H1 (cell line): ENCODE measurements at places on chromosomes 2 and 18.
A peak's percentile ranks its signal among the peaks of the same experiment; 100 is the strongest.

DNA sequence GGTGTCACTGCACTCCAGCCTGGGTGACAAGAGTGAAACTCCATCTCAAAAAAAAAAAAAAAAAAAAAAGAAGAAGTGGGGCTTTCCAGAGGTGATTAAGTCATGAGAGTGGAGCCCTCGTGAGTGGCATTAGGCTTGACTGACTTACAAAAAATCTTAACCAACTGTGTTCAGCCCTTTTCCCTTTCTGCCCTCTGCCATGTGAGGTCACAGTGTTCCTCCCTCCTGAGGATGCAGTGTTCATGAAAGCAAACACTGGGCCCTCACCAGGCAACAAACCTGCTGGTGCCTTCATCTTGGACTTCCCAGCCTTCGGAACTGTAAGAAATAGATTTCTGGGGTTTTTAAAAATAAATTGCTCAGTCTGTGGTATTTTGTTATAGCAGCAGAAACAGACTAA, 37.0 kb upstream of the METTL21A start:
- DNase-seq, result no peak
- no peaks in the 10 kb centered on the region for H3K36me3 ChIP-seq
- no peak overlapping the region for H3K27ac ChIP-seq
- H3K4me1 ChIP-seq, result no peaks in the 10 kb centered on the region

DNA sequence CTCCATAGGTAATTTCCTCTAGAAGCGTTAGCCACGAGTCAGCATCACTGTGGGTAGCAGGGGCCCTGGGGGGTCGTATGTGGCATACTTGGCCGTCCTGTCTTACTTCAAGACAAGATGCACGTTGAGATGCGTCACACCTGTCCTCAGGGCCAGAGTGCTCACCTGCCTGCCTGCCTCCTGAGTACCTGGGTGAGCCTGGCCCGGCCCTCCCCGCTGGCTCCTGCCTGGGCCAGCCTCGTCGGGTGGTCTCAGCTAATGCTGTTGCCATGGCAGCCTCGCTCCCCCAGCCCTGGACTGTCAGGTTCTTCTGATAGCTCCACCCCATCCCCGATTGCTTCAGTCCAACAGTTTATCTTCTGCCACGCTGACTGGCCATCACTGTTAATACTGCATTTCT, 232.4 kb downstream of the GBX2 start:
- H3K36me3 ChIP-seq, result no peaks in the 10 kb centered on the region
- H3K27ac ChIP-seq, result no peak overlapping the region
- H3K4me3 ChIP-seq, result no peak overlapping the region
- no peaks in the 10 kb centered on the region for H3K27me3 ChIP-seq
- H3K4me1 ChIP-seq, result no peaks in the 10 kb centered on the region

DNA sequence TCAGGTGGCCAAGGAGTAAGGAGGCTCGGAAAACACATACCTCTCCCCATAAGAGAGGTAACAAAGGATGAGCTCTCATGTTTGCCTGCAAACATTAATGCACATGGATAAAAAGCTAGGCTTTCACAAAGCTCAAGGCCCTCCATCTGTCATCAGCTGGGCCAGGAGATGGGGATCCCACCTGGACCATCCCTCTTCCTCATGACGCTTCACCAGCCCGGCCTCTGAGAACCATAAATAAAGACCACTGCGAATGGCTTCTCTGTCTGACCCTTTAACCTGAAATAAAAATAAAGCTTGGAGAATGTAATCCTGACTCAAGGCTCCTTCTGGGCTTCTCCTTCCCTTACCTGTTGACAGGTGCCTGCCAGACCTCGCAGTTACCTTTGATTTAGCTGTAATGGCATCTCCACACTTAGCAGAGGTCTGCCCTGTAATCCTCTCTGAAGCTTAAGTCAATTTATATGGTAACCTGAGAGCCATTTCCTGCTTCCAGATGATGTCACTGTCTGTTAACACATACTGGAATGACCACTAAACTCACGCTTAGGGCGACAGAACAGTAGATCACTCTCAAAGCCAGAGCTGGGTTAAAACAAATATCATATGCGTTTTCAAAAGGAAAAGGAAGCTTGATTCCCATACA, 29.3 kb upstream of the FOXI3 start:
- H3K27me3 ChIP-seq, result no peaks in the 10 kb centered on the region
- no peak for DNase-seq
- no peaks in the 10 kb centered on the region for H3K36me3 ChIP-seq
- peaks cover 7% of the 10 kb centered on the region for H3K4me1 ChIP-seq
- H3K27ac ChIP-seq, result no peak overlapping the region

- H3K27me3 ChIP-seq, result no peaks in the 10 kb centered on the region
- DNase-seq, result no peak
- H3K4me1 ChIP-seq, result peaks cover 4% of the 10 kb centered on the region
- no peak overlapping the region; the same call in 1 of the 2 replicates for H3K27ac ChIP-seq
- H3K36me3 ChIP-seq, result no peaks in the 10 kb centered on the region; the same call in 1 of the 2 replicates
These were observed 16.3 kb downstream of the FOSL2 start for GRCh38 chr2:28408764-28409599.

GRCh38 chr2:108591163-108591562, 56.9 kb downstream of the LIMS1 start:
- H3K4me1 ChIP-seq, result peaks cover 6% of the 10 kb centered on the region

GRCh38 chr2:220981926-220982325, 590.2 kb downstream of the EPHA4 start:
- H3K4me1 ChIP-seq, result no peaks in the 10 kb centered on the region
- no peaks in the 10 kb centered on the region for H3K36me3 ChIP-seq
- DNase-seq, result no peak
- H3K27me3 ChIP-seq, result no peaks in the 10 kb centered on the region
- H3K4me3 ChIP-seq, result no peak overlapping the region
- H3K27ac ChIP-seq, result no peak overlapping the region

GRCh38 chr2:199488772-199489400, 31.1 kb upstream of the SATB2 start:
- no peak overlapping the region for H3K27ac ChIP-seq
- DNase-seq, result peak; percentile 88
- no peaks in the 10 kb centered on the region for H3K4me1 ChIP-seq
- no peaks in the 10 kb centered on the region for H3K27me3 ChIP-seq
- no peak overlapping the region for H3K4me3 ChIP-seq

- H3K27ac ChIP-seq, result peak overlapping the region; percentile 19; the same call in 1 of the 2 replicates
- no peaks in the 10 kb centered on the region for H3K36me3 ChIP-seq
- H3K4me1 ChIP-seq, result peaks cover 2% of the 10 kb centered on the region; the same call in 1 of the 2 replicates
- no peaks in the 10 kb centered on the region for H3K27me3 ChIP-seq
These were observed 27.8 kb upstream of the SERPINB12 start for GRCh38 chr18:63514326-63514725.

DNA sequence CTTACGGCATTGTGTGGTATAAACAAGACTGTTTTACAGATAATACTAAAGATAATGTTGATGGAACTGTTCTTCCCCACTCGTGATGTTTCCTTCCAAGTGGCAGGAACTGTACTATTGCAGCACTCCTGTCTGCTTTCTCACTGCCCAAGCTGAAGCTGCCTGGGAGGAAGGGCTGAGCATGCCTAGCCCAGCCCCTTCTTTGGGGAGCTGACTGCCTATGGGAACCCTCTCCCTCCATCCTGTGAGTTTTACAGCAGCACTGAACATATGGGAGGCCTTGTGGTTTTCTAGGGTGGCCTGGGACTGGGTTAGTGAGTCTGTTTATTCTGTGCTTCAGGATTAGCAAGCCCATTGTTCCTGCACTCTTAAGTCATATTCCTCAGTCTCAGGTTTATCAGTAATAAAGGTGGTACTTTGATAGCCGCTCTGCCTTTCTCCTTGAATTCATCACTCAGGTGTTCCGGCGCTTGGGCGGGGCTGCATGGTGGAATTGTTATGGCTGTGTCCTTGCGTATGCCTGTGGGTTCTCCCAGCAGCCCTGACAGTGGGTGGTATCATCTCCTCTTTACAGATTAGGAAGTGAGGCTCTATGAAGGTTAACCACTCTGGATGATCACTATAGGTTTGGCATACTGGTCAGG, 379.7 kb downstream of the PTPRM start:
- H3K36me3 ChIP-seq, result no peaks in the 10 kb centered on the region
- DNase-seq, result no peak
- H3K27ac ChIP-seq, result no peak overlapping the region
- H3K27me3 ChIP-seq, result no peaks in the 10 kb centered on the region
- H3K4me1 ChIP-seq, result 0 out of 2 replicates have a peak, but pooled peaks cover 3% of the 10 kb centered on the region
